CD4-positive, alpha-beta T cell treated with Interleukin-1 beta for 1 hour (primary cell): ENCODE measurements at places on chromosomes 1 and 21.

GRCh38 chr1:18635891-18636595 is 5.4 kb downstream of the PAX7 start:
- no peak for DNase-seq

DNA sequence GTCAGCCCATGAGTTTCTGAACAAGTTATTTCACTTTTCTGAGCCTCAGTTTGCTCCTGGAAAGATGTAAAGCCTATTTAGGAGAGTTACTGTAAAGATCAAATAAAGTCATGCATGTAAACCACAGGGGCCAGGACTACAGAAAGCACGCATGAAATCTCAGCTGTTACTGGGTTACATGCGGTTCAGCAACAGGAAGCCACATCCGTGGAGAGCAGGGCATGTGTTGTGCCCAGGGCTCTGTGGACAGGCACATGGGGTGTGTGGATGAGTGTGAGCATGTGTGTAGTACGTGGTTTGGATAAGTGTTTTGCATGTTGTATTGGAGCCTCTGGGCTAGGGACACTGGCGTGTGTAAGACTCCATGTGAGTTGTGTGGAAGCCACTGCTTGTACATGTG is 2.2 kb upstream of the EPHA2 start:
- DNase-seq: peak; percentile 25

DNA sequence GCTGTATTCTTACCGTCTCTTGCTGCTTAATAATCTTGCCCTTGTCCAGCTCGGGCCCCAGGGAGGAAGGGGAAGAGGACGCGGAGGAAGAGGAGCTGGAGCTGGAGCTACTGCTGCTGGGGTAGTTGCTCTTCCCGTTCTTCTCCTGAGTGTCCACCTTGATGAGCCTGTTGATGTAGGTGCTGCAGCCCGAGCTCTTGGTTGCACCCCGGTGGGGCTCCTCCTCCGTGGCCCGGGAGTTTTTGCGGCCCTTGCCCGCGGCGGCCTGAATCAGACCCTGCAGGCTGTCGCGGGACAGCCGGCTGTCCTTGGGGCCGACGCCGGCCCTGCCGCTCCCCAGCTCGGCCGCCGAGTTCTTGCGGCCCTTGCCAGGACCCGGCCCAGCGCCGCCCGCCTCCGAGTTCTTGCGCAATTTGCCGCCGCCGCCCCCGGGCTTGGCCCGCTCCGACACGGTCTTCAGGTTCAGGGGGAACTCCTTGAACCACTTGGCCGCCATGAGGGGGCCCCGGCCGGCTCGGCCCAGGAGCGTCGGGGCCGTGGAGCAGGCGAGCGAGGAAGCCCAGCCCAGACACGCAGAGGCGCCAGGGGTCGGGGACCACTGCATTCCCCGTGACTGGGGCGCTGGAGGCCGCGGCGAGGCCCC is 475 bp upstream of the TDRD10 start:
- DNase-seq: no peak

GRCh38 chr1:87226341-87226760 is 102.3 kb upstream of the LMO4 start:
- DNase-seq: peak; percentile 11

DNA sequence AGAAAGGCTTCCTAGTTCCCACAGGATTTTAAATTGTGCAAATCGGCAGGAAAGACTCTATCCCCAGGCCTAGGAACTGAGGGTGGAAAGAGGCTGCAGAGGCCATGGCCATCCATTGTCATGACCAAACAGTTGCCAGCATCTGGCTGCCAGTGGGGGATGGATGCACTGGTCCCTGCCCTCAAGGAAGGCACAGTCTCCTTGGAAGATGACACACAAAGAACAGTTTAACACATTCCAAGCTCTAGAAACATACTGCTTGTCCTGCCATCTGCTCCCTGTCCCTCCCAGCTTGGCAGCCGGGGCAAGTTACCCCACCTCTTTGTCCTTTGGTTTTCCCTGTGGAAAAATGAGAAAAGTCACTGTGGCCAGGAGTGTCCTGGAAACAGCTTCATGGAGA is 83.2 kb downstream of the BCAR3 start:
- no peak for DNase-seq

GRCh38 chr1:27383039-27383605 is at the start of gene CD164L2:
CD164L2 (minus strand) TSS chr1:27383333; CDS start chr1:27383239, 94 bp downstream.
- peak; percentile 25 for DNase-seq

DNA sequence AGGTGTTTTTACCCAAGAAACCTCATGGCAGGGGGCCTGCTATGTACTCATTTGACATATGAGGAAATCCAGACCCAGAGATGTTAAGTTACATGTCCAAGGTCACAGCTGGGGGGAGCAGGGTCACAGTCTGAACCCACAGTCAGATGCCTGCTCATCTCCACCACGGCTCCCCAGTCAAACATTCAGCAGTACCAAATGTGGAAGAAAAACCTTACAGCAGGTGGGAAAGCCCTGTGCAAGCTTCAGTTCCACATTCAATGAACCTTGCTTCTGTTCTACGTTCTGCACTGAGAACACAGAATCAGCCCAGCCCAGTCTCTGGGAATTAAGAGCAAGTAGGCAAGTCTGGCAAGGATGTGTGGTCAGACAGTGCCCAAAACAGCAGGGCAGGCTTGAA is 35.2 kb downstream of the LRP8 start:
- no peak for DNase-seq

- peak; percentile 76 for DNase-seq
Observed at GRCh38 chr1:27102707-27103468, 52.0 kb downstream of the SLC9A1 start.

DNA sequence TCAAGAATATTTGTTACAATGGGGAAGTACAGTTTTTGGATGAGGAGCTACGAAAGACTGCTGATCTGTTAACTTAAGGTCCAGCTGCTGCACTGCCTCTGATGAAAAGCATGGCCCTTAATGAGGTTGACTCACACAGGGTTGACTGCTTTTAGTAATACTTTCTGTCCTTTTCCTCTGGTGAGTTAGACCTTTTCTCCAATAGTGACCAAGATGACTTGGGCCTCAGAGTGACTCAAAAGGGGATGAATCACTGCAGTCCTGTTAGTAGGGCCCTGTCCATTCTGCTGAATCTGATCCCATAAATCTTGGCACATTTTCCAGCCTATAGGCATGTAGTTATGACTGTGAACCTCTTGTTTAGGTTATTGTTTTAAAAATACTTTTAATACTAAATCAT is 2.7 kb downstream of the DISP1 start:
- no peak for DNase-seq
